T-helper 17 cell (primary cell): ENCODE measurements at places on chromosomes 7 and 10.

DNA sequence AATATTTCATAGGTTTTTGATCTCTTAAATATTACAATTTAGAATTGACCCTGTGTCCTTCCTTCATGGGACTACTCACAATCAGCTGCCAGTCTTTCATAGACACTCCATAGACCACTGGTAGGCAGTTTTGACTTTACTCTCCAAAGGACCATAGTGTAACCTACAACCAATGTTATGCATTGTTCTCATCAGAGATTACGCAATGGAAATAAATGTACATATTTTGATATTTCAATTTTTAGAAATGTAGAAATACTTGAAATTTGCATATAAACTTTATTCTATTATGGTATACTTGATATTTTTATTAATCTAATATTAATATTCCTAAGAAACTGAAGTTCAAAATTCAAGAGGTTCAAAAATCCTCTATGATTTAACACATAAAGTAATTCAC lies 446.4 kb upstream of the KCND2 start:
- no peak for DNase-seq

GRCh38 chr7:2873146-2873545 lies 29.0 kb upstream of the GNA12 start:
- no peak for DNase-seq

DNA sequence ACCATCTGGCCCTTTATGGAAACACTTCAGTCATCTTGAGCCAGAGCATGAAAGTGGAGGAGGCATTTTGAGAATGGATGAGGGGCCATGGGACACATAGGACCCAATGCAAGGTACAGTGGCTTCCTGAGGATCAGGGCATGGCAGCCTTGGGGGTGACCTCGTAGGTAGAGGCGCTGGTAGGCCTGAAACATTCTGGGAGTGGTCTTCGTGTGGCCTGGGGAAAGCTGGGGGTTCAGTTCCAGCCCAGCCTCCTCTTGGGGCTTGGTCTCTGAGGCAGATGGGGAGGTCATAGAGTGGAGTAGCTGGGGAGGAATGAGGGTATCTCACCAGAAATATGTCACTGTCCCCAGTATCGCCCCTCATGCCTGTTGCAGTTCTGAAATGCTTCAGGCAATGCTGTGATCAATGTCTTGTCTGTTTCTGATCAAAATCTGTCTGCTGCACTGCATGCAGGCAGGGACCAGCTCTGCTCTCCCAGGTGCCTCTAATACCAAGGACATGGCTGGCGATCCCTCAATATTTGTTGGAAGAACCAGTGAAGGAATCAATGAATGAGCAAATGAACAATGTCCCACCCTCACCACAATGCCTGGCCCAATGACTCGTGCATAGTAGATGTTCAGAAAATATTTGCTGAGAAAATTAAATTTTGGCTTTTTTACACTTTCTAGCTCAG lies 90.9 kb downstream of the CHST15 start:
- DNase-seq = no peak

- no peak for DNase-seq
Observed at GRCh38 chr10:68101066-68101465, 8.2 kb upstream of the MYPN start.

- no peak for DNase-seq
Observed at GRCh38 chr7:5348134-5349004, 65.6 kb downstream of the SLC29A4 start.

DNA sequence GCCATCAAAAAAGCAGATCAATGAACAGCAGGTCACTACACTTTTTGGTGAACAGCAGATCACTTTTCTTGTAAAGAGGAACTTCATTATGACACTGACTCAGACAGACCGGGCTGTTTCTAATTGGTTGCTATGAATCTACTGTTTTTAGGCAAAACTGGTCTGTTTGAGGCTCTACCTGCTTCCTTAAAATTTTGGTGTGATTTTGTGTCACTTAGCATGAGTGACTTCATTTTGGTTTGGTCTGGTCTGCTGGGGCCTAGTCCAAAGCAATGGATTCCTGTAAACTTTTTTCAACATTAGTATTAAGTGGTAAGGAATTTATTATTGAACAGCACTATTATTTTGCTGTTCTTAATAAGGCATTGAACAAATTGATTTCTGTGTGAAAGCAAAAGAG lies 41.8 kb upstream of the C10orf71 start:
- no peak for DNase-seq

DNA sequence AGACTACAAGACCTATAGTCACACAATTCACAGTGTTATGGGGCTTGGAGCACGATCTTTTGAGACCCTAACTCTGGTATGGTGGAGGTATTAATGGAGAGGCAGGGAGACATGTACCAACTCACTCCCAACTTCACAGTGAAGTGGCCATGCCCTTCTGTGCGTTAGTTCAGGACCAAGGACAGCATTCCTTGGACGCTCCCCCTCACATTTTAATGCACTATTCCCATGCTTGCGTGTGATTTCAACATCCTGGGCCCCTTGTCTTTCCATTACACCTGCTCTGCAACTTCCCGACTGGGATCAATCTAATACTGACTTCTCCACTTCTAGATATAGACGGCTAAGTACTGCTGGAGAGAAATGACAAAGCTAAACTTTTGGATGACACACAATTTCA lies 72.7 kb downstream of the PLCE1 start:
- no peak for DNase-seq

- DNase-seq = no peak
Observed at GRCh38 chr7:42014625-42015618, 222.1 kb downstream of the GLI3 start.

GRCh38 chr7:152363798-152364197 lies 72.0 kb downstream of the KMT2C start:
- no peak for DNase-seq

GRCh38 chr10:48333856-48334255 lies 27.4 kb downstream of the MAPK8 start:
- DNase-seq = no peak

- no peak for DNase-seq
Observed at GRCh38 chr7:41774966-41775365, 72.1 kb upstream of the INHBA start.

DNA sequence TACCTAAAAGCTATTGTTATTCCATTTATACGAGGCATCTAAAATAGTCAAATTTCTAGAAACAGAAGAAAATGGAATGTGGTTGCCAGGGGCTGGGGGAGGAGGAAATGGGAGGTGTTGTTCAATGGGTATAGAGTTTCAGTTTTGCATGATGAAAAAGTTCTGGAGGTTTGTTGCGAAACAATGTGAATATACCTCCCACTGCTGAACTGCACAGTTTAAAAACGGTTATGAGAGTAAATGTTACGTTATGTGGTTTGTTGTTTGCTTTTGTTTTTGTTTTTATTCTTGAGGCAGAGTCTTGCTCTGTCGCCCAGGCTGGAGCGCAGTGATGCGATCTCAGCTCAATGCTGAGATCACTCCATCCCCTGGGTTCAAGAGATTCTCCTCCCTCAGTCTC lies 64.9 kb upstream of the NRBF2 start:
- no peak for DNase-seq

DNA sequence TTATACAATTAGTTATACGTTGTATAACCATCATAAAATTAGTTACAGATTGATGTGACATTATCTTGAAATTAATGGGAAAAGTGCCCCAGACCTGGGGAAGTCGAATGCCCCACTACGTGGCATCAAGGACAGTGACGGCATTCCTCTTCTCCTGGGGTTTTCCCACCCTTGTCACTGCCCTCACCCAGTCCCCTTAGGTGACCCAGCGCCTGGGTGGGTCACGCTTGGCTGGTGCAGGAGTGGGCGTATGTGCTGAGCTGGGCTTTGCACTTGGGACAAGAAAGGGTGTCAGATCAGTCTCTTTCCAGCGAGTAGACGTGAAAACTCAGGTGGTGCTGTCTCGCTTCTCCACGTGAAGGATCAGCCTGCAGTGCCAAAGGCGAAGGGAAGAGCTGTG lies 7.6 kb downstream of the FOXK1 start:
- DNase-seq = no peak

GRCh38 chr10:1194161-1194560 lies 138.0 kb downstream of the WDR37 start:
- DNase-seq = no peak
